ENCODE measurements at places on chromosomes 13 and 19. TPM values are rescaled to one million over a fixed set of nuclear protein-coding genes. Genes with fewer than 3 reads are reported as not detected.

IQCN gene
- total RNA-seq, result 0.30 TPM

LILRB4 gene
- not detected for total RNA-seq

ICAM4 gene
- 4.6 TPM for total RNA-seq

RNF225 gene
- total RNA-seq, result not detected

C1QTNF9 gene
- not detected for total RNA-seq

FAM124A gene
- total RNA-seq, result 0.15 TPM

CASP14 gene
- not detected for total RNA-seq

SHISA2 gene
- 0.30 TPM for total RNA-seq

ZNF578 gene
- total RNA-seq, result 0.74 TPM

ZNF491 gene
- 1.0 TPM for total RNA-seq

MIA gene
- total RNA-seq, result not detected

BCL3 gene
- total RNA-seq, result 48.8 TPM
